ENCODE measurements at places on chromosomes 4 and X.

DNA sequence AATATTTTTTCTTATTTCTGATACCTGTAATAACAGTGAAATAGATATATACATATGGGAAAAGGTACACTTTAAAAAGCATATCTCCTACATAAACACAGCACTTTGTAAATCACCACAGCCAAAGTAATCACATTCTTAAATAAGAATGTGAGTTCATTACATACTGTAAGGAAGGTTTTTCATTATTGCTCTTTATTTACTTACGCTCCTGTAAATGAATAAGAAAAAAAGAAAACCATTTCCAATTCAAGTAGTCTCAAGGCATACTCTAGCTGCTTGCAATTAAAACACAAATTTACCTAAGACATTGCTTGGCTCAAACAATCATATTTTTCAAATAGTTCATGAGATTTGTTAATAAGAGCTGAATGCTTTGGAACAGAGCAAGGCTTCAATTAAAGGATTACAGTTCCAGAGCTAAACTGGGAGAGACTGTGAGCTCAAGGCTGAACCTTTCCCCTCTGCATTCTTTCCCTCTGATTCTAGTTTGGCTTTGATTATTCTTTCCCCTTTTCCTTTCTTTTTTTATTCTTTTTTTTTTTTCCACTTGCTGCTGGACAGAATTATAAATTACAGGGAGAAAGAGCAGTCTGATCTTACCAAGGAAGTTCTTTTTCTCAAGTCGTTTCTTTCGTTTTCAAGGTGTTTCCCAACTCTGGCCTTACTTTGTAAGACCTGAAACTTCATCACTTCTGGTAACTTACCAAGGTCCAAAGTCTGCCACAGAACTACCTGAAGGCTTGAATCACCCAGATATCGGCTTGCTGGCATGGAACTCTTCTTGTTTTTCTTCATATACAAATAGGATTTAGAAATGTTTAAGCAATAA, 278.3 kb downstream of the INPP4B start:
- DNase-seq = peak; percentile 36

DNA sequence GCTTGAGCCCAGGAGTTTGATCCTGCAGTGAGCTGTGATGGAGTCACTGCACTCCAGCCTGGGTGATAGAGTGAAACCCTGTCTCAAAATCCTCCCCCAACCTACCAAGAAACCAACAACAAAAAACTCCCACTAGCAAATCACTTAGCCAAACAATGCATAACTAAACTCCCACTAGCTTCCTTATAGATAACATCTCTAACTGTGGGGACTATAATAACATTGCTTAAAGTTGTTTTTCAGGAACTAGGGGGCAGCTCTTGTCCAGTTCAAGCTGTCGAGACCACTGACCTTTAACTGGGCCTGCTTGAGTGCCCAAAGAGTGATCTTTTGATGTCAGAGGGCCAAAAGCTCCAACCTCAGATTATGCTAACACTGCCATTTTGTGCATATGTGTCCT, 81.7 kb downstream of the FREM3 start:
- no peak for DNase-seq

GRCh38 chrX:13747836-13748235, 13.3 kb downstream of the OFD1 start:
- DNase-seq = no peak

GRCh38 chrX:70432936-70433847, 10.1 kb downstream of the GDPD2 start:
- no peak for DNase-seq

DNA sequence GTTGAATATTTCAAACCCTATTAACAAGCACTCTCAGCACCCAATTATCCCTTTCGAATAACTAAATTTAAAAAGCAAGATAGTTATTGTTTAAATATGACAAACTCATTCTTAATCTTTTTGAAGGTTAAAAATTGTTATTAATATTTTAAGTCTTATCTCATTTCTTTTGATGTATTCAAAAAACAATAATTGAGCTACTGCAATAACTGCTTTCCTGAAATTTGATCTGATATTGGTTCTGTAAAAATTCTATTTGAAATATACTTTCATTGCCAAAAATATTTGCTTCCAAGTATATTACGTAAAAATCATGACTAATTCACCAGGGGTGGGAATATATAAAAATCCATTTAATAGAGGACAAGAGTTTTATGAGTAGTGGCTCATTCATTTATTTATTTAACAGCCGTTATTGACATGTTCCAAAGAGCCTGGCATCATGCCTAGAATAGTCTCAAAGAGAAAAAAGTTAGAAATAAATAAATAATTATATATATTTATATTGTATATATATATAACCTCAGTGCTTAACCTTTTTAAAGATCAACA, 34.4 kb downstream of the GLRA3 start:
- no peak for DNase-seq

- DNase-seq = no peak
These were observed 717.8 kb upstream of the PCDH7 start for GRCh38 chr4:30002341-30002740.

- DNase-seq = peak; percentile 70
These were observed 37.8 kb upstream of the SLC9A7 start for GRCh38 chrX:46796574-46797191.

GRCh38 chrX:20265221-20265725, 1.4 kb downstream of the RPS6KA3 start:
- DNase-seq = peak; percentile 51

DNA sequence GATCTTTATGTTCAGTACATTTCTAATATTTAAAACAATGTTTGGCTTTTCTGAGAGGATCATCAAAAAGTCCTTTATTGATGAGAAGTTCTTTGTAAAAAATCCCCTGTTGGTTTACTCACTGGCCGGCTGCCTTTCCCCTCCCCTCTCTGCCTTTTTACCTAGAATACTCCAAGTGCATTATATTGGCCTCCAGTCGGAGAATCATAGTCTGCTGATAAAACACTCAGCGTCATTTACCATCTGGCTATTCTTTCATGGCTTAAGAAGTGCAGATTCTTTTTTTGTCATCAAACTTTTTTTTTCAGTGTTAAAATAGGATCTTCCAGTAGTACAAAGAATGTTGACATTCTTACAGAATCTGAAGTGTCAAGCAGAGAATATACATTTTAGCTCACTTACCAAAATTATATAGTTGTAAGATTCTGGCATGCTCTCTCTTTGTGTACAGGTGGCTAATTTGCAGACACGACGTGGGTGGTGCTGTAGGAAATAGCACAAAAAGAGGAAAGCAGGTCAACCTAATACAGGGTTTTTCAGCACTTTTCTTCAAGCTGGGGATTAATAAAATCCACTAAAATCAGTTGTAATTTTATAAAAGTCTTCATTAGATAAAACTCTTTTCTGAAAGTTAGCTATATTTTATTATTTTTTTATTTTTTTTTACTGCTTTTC, 731.8 kb downstream of the KCTD8 start:
- DNase-seq = no peak

DNA sequence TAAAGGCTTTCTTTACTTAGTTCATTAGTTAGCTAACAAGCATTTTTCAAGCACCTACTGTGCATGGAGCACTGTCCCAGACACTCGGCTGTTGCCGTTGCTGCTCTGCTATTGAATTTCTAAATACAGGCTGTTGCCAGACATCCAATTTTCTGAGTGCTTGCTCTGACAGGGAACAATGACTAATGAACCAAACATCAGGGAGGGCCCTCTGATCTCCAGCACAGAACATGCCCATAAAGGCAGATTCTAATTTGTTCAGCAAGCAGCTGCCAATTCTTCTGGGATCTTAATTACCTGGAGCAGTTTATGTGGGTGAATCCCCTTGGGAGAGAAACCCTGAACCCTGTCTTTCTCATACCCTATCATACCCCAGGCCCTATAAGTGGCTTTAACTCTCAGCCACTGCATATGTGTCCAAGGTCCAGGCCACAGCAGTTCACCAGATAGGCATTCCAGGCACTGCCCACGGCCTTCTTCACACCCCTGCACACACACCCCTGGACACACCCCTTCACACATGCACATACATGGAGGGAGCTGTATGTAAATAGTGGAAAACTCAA, 27.9 kb downstream of the TSC22D3 start:
- DNase-seq = no peak

All from D341Med (cell line).